ENCODE measurements at places on chromosomes 5 and 9.

- no peak for DNase-seq
These were observed 369.6 kb downstream of the ICE1 start for GRCh38 chr5:5792106-5792505.

- no peak for DNase-seq
These were observed 213.1 kb downstream of the RFK start for GRCh38 chr9:76181020-76181641.

DNA sequence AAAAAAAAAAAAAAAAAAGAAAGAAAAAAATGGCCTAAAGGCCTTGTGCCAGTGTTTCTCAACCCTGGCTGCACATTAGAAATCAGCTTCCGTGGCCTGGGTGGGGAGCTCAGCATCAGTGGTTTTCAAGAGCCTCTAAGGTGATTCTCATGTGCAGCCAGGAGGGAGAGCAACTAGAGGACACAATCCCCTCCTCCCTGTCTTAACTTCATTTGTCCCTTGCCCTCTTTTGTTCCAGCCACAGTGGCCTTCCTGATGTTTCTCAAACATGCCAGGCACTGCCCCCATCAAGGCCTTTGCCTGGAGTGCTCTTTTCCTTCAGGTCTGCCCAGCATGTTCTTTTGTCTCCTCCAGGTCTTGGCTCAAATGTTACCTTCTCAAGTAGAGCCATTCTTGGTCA, 42.4 kb downstream of the HOMER1 start:
- DNase-seq = no peak

- DNase-seq = no peak
These were observed 132.8 kb downstream of the MUSK start for GRCh38 chr9:110801426-110801825.

- DNase-seq = no peak
These were observed 50.0 kb upstream of the GLIS3 start for GRCh38 chr9:4349816-4350418.

- no peak for DNase-seq
These were observed 87.7 kb downstream of the ACER2 start for GRCh38 chr9:19496321-19497050.

DNA sequence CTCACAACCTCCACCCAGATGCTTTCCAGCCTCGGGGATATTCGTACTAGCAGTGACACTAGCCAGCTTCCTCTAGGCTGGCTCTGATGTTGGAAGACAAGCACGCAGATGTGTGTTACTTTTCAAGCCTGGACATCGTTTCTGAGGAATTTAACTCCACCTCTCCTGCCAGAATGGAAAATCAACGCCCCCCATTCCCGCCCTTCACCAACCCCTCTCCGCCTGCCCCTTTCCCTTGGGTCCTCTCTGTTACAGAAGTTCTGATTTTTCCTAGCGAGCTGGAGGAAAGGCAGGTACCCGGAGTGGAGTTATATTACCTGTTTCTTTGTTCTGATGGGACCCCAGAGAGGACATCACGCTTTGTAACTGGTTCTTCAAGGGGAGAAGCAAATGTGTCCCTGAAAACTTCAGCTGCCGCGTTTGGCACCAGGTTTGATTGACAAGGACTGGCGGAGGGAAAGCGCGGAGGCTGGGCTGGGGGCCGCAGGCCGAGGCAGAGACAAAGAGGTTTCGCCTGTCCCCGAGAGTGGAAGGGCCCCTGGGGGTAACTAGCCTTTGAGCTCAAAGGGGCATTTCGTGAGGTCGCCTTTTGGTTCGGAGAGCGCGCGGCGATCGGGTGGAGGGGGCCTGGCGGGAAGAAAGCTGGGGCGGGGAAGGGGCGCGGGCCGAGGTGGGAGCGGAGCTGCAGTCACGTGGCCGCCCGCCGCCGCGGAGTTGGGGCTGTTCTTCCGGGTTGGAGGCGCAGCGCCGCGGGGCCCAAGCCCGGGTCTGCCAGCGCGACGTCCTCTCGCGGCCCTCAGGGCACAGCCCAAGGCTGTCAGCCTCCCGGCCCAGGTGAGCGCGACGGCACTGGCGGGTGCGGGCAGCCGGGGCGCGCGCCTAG, at the start of gene NNT:
Gene NNT, plus strand, starts transcription at position 720 of the 883 bp plus-strand sequence. CDS start 6,016 bp downstream, outside the sequence.
- no peak for DNase-seq

- no peak for DNase-seq
These were observed 812.0 kb upstream of the ZNF608 start for GRCh38 chr5:125558466-125558865.

GRCh38 chr9:115514454-115514853, 396.5 kb upstream of the TNC start:
- DNase-seq = no peak

DNA sequence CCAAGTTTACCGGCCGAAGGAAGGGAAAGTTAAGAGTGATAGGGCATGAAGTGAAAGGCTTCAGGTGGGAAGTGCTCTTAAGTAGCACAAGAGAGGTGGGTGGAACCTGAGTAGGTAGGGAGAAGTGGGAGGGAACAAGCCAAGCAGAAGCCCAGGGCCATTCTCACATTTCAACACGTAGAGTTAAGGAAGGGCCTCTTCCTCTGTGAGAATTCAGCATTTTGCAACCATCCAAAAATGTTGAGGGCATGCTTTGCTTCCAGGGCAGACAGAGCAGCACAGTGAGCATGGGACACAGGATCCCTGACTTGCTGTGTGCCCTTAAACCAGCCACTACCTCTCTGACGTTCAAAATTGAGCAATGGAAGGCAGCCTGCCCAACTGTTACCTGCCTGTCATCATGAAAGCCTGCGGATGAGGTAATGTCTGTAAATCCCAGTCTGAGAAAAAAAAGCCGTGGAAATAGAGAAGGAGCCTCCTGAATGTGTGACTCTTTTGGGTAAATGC, 3.3 kb downstream of the CYFIP2 start:
- DNase-seq = no peak

DNA sequence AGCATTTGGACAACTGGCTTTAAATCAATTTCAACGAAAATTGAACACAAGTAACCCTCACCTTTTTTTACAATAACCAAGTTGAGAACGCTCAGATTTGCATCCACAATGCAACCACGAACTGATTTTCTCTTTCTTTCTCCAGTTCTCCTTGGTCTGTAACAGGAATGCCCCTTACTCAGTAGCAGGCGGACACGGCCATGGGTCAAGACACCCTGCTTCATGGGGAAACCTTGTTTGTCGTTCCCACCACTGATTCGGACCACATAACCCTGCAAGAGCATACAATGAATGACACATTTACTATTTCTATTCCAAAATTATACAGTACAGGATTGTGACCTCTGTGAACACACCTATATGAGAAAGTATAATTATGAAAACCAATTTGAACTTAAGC, 1.4 kb downstream of the RPS6 start:
- no peak for DNase-seq

- peak; percentile 54 for DNase-seq
These were observed 9.7 kb downstream of the LECT2 start for GRCh38 chr5:135944967-135945560.

GRCh38 chr5:81794226-81794625, 43.3 kb upstream of the SSBP2 start:
- DNase-seq = no peak

- no peak for DNase-seq
These were observed 31.5 kb downstream of the EHMT1 start for GRCh38 chr9:137650259-137650658.

DNA sequence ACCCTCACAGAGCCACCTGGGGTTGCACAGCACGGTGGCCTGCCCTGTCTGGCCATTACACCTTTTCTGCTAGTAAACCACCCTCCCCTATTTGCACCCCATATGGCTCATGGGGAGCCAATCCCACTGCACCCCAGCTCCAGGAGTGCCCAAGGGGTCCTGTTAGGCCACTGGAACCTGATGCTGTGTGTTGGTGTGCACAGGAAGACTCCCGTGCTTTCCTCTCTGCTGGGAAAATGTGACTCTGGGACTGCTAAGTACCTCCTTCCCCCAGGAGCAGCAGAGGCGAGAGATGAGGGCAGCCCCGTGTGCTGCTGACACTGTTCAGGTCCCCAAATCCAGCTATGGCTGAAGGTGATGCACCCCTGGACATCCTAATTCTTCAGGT, 126.3 kb downstream of the ADAMTS2 start:
- no peak for DNase-seq

DNA sequence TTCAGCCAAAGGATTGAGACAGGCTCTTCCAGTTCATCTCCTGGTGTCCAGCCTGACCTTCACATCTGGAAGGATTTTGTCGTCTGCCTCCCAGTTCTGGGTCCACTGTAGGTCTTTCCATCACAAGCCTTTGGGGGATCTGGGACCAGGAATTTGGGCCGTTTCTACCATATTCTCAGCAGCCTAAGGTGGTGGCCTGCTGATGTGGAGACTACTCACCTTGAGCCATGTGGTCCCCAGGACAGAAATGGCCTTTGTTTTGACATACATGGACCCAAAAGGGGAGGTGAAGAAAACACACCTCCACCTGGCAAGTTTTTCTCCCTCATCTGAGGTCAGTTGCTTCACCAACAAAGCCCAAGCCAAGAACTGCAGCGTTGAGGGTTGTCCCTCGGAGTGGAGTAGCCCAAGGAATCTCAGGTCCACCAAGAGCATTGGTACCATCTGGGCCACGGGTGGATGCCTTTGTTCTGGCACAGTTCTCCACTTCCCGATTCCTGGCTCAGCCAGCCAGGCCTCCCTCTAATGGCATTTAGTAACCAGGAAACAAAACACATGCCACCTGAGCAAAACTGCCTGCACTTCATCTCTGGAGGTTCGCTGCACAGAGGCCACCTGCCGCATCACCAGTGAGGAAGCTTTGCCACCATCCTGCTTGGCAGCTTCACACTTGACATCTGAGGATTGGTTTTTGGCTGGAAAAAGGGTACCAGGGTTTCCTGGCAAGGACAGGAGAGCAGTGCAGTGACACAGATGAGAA, 24.7 kb downstream of the AMBP start:
- DNase-seq = no peak

DNA sequence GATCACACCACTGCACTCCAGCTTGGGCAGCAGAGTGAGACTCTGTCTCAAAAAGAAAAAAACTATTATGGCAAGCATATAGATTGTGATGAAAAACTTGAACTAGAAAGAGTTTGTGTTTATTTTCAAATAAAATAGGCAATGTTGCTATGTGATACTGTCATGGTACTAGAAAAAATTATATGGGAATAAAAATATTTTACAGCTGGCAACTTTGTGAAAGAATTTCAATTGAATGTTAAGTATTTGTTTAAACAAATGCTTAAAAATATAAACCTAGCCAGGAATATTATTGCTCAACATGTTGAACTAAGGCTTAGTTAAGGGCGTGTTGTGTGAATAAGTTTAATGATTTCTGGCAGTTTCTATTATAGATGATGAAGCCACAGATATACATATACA, 31.7 kb downstream of the HSDL2 start:
- DNase-seq = no peak

GRCh38 chr9:26523577-26523976, 369.0 kb downstream of the CAAP1 start:
- DNase-seq = no peak

- no peak for DNase-seq
These were observed 330.3 kb downstream of the MLLT3 start for GRCh38 chr9:20292002-20292401.

DNA sequence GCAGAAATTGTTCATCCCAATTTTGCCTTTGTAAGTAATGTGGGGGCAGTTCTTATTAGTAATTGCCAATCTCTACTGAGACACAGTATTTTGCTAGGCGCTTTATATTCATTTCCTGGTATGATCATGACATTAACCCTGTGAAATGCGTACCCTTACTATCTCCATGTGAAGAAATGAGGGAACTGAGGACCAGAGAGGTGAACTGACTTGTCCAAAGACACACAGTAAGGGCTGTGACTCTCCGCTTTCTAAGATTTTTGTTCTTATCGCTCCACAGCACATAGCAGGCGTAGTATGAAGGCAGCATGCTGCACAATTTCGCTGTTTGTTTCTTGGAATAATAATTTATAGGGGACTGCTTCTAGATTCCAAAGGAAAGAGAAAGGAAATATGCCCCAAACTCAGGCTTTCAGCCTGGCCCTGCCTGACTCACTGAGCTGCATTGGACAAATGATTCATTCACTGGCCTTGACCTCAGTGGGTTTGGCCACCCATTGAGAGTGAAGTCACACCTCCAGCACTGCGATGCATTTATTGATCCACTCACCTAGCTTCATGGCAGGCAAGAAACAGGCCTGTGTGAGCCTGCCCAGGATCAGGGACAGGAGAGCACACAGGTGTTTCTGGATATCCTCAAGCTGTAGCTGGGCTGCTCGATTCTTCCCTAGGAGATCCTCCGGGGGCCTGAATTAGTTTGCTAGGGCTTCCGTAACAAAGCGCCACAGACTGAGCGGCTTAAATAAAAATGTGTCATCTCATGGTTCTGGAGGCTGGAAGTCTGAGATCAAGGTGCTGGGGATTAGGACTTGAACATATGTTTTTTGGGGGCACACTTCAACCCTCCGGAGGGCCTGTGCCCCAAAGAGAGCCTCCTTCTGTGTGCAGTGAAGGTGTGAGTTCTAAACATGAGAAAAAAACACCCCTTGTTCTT, 7.2 kb upstream of the DUSP1 start:
- DNase-seq = peak; percentile 88

- DNase-seq = no peak
These were observed 693.2 kb upstream of the CHD1 start for GRCh38 chr5:99621772-99622681.

DNA sequence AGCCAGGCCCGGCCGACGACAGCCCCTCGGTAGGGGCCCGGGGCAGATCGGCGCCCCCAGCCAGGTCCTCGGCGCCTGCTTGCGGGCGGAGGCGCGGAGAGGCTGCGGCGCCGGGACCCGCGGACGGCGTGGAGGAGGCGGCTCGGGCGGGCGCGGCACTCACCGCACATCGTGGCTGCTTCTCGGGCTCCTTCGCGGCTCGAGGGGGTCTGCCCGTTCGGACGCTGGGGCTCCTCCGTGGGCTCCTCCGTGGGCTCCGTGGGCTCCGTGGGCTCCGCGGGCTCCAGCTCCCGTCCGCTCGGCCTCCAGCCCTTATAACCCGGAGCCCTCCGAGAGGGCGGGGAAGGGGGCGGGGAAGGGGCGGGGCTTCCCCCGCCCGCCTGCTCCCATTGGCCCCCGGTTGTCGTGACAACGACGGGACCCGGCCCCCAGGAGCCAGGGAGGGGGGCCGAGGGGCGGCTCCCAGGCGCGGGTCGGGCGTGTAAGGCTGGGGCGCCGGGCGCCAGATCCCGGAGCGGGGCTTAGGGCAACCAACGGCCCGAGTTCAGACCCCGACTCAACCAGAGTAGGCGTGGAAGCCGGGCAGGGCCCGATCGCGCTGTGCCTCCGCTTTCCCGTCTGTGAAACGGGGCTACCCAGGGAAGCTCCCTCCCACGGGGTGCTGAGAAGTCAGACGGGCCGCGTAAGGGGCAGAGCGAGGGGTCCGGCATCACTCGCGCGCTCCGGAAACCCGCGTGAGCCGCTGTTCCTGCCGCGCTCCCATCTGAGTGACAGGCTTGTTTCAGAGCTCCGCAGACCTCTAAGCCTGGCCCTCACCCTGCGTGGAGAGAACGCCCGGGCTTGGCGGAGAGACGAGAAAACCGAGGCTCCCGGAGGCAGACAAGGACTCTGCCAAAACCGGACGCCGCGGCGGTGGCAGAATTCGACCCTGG, at the start of gene GFPT2:
Gene GFPT2, minus strand, starts transcription at position 289 of the 932 bp plus-strand sequence. Its CDS starts 119 bp downstream, at position 170.
- DNase-seq = no peak
